NCI-H526 (cell line): ENCODE measurements at places on chromosomes 16 and 17.

- peak; percentile 33 for DNase-seq
These were observed 502 bp downstream of the SMPD3 start for GRCh38 chr16:68447653-68448359.

DNA sequence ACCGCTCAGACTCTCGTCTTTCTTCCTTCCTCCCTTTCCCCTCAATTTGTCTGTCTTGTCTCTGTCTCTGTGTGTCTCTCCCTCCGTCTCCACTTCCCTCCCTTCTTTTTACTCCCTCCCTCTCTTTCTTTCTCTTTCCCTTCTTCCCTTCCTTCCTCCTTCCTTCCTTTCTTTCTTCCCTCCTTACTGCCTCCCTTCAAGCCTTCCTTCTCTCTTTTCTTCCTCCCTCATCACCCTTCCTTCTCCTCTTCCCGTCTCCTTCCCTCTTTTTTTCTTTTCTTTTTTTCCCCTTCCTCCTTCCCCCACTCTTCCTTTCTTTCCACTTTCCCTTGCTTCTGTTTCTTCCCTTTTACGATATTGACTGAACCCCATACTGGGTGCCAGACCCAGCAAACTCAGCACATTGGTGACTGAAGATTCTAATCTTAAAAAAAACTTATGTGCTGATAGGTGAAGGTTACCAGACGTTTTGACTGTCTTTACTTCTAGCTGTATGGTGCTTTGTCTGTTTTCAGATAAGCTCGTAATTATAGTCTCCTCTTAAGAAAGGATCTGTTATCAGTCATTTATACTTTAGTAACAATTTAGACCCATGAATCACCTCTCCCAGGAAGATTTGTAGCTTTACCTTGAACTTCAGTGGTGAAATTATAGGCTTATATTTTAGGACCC lies 481 bp upstream of the BRD7 start:
- no peak for DNase-seq

DNA sequence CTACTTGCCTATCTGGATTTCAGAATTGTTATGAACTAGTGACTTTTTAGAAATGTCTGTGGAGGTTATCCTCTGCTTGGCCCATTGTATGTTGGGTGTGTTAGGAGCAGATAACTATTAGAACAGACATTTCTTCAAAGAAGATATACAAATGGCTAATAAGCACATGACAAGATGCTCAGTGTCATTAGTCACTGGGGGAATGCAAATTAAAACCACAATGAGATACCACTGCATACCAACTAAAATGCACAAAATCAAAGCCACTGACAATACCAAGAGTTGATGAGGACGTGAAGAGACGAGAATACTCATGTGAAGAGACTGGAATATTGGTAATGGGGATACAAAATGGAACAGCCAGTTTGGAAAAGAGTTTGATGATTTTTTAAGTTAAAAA lies 39.2 kb downstream of the CEP112 start:
- DNase-seq: no peak

DNA sequence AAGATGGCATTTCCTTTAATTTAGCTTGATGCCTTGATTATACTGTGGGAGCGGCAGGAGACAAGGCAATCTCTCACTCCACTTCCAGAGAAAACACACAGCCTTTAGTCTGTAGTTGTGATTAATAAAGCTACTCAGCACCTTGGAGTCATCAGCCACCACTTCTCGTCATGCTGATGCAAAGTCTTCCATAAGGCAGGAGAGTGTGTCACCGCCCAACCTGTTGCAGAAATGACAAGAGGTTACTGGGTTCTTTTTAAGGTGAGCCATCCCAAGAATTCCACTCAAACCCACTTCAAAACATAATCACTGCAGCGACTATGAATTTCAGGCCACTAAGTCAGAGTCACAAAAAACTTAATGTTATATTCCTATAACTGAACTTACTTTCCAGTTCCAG lies 223.9 kb upstream of the TOX3 start:
- no peak for DNase-seq
